ENCODE measurements at places on chromosomes 16 and 17.

- no peak for DNase-seq
These were observed 426.7 kb upstream of the SALL1 start for GRCh38 chr16:51577621-51578303.

- DNase-seq = no peak
These were observed 91.6 kb upstream of the C17orf78 start for GRCh38 chr17:37284191-37284590.

GRCh38 chr16:54554581-54554980, 268.0 kb upstream of the IRX3 start:
- no peak for DNase-seq

DNA sequence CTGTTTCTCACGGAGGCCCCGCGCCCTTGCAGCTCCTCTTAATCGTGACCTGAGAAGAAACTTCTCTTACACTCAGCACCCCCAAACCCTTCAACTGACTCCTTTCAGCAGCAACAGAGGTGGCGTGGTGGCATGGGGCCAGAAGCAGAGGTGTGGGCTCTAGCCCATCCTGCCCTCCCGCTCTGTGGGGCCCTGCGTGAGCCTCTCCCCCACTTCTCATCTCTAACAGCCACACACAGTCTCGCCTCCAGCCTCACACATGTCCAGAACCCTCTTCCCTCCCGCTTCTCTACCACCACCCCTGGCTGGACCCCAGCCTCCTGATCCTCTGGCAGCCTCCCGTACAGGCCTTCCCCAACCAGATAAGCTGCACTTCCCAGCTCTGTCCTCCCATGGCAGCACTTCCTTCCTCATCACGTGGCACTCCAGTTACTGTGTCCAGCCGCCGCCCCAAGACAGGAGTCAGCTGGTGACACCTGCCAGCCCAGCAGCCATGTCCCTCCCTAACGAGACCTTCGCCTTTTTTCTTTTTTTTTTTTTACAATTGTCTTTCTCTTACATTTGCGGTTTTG, 30.5 kb downstream of the NSMCE1 start:
- DNase-seq = peak; percentile 50

- no peak for DNase-seq
These were observed 29.2 kb downstream of the SOCS3 start for GRCh38 chr17:78330570-78331224.

GRCh38 chr16:89582614-89583196, 7.1 kb downstream of the CPNE7 start:
- DNase-seq = no peak

- no peak for DNase-seq
These were observed 26.7 kb downstream of the SAP30BP start for GRCh38 chr17:75693500-75694481.

DNA sequence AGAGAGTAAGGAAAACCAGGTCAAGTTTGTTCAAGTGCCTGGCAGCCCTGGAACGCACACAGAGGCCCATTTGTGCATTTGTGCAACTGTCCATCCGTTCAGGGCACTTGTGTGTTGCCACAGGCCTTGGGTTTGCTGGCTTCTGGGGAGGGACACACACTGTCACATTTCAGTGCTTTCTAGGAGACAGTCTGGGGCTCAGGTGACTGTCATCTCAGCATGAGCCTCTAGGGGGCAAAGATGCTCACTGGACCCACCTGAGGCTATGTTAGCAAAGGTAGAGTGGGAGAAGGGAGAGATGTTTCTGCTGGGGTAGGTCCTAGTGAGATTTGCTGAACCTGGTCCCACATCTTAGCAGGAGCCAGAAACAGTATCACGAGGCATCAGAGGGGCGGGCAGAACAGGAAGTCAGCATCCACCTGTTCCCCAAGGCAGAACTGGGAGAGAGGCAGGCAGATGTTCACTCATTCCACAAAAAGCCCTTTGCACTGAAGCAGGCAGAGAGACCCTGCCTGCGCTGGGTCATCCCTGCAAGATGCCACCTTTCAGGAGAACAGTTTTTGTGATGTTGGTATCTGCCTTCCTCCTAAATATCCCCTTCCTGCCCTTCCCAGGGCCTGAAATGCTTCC, 48.5 kb downstream of the RAI1 start:
- peak; percentile 61 for DNase-seq

Measured in activated gamma-delta T cell treated with Interleukin-2 at 50 U/mL for 16 hours (primary cell).